Mesenteric fat pad (tissue), 1 donor: ENCODE measurements at places on chromosomes 16 and 17. TPM values are rescaled to one million over a fixed set of nuclear protein-coding genes. Genes with fewer than 3 reads are reported as not detected.

Gene PYCARD
- 22.4 TPM for total RNA-seq

Gene TP53TG3
- not detected for total RNA-seq

GRCh38 chr17:7502171-7502847, 18.1 kb downstream of the POLR2A start:
- no peak for DNase-seq

DNA sequence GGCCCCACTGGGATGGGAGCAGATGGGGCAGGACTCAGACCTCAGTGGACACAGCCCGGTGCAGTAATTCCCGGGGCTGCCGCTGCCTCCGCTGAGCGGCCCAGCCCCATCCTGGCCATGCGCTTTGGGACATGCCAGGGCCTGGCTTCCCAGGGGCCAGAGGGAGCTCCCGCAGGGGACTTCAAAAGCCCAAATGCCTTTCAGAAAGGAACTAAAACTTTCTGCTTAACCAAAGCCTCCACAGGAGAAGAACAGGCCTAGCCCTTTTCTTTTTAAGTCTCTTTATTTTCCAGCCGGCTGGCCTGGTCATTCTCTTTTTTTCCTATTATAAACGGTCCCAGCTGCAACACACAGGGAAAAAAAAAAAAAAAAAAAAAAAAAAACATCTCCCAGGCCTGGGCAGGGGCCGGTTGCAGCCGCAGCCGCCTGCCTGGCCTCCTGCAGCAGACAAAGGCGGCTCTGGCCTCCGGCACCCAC, 10.7 kb upstream of the ZNF423 start:
- DNase-seq = no peak

DNA sequence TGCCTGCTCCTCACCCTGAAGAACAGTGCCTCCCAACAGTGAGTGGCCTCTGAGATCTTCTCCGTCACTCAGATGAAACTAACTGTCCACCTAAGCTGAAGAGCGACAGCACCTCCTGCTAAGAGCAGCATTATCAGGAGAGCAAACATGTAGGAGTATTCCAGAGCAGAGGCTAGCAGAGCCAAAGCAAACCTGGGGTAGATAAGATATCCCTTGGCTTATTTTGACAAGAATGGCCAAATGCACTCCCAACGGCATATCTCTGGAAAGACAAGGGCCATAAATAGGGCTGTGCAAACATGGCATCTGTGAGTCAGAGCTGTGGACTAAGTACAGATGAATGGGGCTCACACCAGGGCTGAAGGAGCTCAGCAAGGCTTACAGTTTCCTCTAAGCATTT, 96.3 kb downstream of the NDEL1 start:
- DNase-seq = no peak

Gene KRT9
- total RNA-seq = not detected

GRCh38 chr16:77951788-77952187, 70.6 kb upstream of the CLEC3A start:
- DNase-seq = no peak

DNA sequence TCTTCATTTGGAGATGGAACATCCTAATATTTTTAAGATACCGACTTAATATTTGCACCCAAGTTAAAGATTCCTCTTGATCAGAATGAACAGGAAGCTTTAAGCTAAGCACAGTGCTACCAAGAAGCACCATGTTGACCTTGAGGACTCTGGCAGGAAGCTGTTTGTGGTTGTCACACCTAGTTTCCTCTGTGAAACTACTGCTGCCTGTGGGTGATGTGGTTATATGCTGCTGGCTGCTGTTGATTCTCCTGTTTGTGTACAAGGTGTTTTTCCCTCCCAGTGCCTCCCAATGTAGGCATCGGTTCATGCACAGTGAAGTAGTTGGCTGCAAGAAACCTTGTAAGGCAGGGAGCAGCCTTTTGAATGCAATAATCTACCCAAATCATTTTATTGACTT, 23.4 kb downstream of the RBL2 start:
- no peak for DNase-seq

Gene SULT1A1
- total RNA-seq = 36.2 TPM

DNA sequence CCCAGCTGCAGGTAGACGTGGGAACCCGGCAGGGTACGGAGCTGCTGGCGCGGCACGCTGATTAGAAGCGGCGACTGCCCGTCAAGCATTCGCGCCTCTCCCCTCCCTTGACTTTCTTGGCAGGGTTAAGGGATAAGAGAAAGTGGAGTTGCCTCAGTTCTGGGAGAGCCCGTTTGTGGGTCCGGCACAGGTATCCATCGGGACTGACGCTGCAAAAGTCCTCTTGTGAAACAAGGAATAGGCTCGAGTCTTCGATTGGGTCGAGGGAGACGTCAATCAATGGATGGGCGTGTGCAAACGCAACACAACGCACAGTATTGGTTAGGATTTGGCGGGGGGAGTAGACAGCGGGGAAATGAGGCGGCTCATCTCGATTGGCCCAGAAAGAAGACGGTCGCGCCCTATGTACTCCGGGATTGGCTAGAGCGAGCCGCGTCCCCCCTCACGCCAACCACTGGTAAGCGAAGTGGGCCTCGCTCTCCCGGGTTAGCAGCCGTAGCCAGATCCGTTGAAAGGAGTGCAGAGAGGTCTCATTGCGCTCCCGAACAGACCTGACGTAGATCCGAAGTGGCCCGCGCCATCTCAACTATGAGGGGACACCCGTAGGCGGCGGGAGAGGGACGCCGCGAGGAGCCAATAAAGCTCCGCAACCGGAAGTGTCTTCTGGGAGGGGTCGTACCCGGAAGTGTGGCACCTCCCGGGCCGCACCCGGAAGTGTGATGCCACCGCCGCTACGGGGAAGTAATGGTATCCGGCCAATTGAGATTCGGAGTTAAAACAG, at the start of gene MON1B:
MON1B (plus strand) TSS at position 713 of the 781 bp plus-strand sequence. CDS start 296 bp downstream, outside the sequence.
- DNase-seq = peak; percentile 98

- DNase-seq = peak; percentile 98
Measured at GRCh38 chr16:3150346-3151218, 15.8 kb downstream of the ZNF213 start.

- no peak for DNase-seq
Measured at GRCh38 chr16:35306915-35307314, 1847.5 kb downstream of the TP53TG3F start.

Gene CD7
- total RNA-seq = 3.2 TPM

DNA sequence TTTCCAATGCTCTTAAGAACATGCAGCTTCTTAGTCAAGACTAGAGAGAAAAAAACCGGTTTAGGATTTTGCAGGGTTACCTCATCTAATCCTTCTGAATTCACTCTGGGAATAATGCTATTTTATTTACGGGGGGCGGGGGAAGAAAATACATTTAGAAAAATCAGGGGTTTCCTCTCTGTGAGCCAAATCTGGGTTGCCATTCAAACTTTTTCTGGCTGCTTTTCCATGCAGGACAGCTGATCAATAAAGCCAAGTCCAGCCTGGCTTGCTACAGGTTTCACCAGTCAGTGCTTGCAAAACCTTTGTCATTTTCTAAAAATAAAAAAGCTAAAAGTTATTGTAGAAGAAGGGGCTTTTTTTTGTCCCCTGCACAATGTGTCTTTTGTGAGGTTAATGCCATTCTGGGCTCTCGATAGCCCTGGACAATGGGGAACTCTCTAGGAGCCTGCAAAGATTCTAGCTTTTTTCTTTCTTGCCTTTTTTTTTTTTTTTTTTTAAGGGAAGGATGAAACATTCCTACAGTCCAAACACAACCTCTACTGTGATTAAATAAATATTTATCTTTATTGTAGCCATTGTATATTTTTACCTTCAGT, 13.1 kb upstream of the ZFHX3 start:
- no peak for DNase-seq

Gene TSNAXIP1
- total RNA-seq = 1.1 TPM

DNA sequence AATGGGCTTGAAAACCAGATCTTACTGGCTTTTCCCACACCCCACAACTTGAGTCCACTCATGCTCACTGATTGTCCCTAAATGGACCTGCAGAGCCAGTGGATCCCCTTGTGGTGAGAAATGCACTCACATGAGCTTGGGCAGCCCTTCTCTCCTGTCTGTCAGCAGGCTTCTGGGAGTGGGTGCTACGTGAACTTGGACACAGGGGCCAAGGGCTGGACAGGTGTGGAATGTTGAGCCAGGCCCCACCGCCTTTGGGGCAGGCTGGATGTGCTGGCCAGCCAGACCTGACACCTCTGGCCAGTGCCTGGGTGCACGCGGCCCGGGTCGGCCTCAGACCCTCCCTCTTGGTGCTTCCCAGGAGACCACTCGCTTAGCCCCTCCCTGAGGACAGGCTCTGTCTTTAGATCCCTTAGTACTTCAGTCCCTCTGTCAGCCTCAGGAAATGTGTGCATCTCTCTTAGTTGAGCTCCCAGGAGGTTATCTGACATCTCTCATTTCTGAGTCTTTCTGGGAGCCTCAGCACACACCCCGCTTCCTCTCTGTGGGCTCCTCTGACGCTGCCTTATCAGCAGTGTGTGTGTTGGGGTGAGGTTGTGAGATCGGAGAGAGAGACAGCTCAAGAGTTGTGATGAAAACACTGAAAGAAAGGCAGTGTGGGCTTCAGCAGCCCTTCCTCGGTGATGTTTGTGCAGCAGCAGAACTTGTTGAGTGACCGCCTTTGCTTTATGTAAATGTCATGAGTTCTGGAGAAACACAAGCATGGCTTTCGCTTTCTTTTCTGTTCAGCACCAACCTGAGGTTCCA, 117.0 kb downstream of the RAB11FIP4 start:
- DNase-seq = no peak

DNA sequence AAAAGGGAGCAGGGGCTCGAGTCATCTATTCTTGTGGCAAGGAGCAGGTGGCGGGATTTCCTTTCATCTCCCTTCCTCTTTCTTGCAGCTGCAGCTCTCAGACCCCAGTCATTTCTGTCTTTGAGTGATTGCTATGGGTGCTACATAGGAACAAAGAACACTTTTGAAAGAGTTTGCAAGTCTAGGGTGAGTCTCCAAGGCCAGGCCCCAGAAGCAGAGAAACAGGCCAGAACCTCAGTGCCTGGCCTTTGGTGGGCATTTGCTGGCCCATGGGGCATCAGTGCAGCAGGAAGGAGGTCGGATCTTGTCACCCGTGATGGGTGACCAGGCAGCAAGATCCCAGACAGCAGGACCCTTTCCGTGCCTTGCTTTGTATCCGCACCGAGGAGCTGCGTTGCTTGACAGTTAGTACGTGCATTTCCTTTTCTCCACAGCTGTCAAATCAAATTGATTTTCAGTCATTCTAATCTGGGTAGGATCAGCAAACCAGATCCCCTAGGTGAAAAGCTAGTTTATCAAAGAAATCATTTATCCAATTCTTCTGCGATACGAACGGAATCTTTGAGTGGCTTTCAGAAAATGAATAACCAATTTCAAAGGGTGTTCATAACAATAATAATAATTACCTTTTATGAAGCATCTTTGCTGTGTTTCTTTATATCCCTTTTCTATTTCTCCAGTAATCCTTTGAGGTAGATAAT, 244.6 kb upstream of the MAF start:
- no peak for DNase-seq

DNA sequence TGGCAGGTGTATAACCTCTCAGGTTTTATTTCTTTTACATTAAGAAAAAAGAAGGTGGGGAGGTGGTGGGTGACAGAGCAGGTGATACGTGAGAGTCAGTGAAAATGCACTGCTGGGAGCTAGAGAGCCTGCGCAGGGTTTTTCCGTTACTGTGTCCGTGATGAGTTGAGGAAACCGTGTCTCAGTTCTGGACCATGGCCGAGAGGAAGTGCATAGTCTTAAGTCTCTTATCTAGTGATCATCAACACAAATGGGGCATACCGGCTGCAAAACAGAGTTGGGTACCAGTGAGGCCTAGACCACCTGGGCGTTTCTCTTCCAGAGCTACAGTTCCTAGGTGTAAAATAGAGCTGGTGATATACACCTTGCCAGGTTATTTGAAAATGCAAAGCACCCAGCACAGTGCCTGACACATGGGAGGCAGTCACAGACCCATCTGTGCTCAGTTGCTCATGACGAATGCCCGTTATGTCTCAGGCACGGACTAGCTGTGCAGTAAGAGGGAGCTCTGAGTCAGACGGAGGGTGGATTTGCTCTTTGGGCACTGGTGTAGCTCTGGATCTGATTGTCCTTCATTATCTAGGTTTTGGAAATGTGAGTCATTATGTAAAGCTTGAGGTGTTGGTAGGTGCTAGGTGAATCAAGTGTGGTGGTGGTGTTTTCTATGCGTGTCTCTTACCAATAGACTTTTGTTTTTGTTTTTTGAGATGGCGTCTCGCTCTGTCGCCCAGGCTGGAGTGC, 60.9 kb downstream of the RPTOR start:
- DNase-seq = no peak

GRCh38 chr16:78780808-78781207, 681.4 kb downstream of the WWOX start:
- DNase-seq = no peak

Gene KRTAP3-1
- not detected for total RNA-seq

Gene GAST
- total RNA-seq = not detected

- no peak for DNase-seq
Measured at GRCh38 chr17:11644265-11645212, 46.3 kb downstream of the DNAH9 start.

Gene TEFM
- 12.8 TPM for total RNA-seq

Gene SDR42E2
- not detected for total RNA-seq

DNA sequence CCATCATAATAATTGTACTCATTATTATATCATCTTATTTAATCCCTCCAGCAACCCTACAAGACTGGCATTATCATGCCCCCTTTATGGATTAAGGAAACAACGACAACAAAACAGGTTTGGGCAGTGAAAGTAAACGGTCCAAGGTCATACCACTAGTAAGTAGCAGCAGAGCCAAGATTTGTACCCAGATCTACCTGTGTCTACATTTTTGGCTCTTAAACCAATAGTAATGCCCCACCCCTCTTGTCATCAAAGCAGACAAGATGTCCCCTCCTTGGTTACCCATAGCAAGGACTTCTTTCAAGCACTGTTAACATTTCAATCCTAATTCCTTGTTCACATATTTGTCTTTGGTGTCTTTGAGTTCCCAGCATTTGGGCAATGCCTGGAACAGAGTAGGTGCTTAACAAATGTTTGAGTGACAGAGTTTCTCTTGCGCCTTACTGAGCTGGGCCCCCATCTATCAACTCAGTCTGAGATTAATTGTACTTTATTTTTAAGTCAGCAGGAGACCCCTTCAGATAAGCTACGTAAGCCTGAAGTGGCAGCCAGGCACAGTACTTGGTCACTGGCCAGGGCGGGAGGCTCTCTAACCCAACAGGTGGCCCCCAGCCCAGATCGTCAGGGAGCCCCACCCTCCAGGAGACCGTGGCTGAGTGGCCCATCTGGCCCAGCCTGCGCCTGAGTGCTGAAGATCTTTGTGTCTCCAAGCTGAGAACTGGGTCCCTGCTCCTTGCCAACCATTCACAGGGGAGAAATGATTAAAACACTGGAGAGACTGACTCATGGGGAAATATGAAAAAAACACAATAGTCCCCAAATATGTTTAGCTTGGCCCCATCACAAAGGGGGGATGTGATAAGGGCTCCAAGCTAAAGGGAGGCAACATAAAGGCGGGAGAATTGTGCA, 75.8 kb downstream of the AXIN2 start:
- peak; percentile 75 for DNase-seq

Gene RAP1GAP2
- 10.4 TPM for total RNA-seq

Gene TMEM114
- not detected for total RNA-seq

- no peak for DNase-seq
Measured at GRCh38 chr16:20851601-20852000, 45.3 kb downstream of the REXO5 start.
